Ascending aorta (tissue), 2 donors: ENCODE measurements at places on chromosomes 1 and 21.
A peak's percentile ranks its signal among the peaks of the same experiment; 100 is the strongest.

GRCh38 chr1:206651958-206652890 is 16.9 kb downstream of the DYRK3 start:
- no peak for DNase-seq

- no peak for DNase-seq
These were observed 74.3 kb upstream of the KCNJ15 start for GRCh38 chr21:38182370-38182985.

DNA sequence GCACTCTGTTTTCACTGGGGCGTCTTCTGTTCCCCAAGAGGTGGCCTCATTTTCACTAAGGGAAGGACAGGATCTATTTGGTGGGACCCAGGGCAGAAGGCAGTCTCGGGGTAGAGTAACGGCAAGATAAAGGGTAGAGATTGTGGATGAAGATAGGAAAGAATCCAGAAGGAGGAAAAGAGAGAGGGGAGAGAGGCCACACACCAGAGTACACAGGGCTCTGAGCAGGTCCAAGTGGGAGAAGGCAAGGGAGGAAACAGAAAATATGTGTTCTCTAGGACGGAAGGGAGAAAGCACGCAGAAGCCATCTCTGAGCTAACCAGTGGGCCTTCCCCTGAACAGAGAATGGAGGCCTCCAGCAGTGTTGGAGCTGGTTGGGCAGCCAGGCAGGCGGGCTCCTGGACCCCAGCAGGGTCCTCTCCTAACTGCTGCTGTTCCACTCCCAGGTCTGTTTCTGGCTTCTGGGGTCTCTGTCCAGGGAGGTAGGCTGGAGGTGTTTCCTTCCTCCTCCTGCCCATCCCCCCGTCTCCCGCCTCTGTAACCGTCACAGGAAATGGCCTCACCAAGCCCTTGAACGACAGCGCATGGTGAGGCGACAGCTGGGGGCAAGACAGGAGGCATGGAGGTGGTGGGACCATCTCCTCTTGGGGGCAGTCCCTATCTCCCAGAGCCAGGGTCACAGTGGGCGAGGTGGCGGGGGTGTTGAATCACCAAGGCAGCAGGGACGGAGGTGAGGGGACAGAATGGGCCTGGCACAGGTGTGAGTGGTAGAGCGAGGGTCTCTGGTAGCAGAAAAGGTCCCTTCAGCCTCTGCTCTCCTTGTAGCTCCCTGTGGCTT is 649 bp downstream of the PTPN7 start:
- DNase-seq, result no peak

DNA sequence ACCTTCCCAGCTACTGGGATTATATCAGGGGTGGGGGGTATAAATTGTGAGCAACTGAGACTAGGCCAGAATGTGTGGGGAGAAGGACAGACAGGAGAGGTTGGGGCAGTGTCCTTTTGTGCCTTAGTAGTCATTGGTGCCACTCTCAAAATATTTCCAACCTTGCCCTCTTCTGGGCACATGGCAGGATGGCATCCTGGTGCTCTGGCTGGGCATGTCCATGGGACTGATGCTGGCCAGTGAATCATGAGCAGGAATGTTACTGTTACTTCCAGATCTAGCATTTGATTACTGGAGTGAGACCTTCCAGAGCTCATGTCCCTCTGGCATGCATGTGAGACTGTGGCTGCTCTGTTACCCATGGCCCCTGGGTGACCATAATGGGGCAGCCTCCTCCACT is 151.2 kb downstream of the MATN1 start:
- DNase-seq, result no peak

- DNase-seq, result no peak
These were observed 2.9 kb downstream of the C2CD2 start for GRCh38 chr21:41950941-41951351.

DNA sequence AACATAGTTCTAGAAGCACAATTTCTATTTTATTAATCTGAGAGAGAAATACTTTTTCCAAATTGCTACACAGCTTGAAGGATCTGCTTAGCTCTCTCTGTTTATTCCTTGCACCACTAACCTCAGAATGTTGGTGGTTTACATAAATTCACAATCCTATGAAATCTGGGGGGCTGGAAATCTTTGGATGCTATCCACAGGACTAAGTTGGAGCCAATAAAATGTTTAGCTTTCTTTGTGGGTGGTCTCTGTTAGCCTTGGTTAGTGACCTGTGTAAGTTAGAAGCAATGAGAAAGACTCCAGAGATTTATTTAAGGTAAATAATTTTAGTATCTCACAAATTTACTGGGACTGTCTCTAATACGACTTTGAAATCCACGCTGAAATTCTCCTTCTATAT is 418.1 kb downstream of the ADGRL2 start:
- DNase-seq, result no peak

DNA sequence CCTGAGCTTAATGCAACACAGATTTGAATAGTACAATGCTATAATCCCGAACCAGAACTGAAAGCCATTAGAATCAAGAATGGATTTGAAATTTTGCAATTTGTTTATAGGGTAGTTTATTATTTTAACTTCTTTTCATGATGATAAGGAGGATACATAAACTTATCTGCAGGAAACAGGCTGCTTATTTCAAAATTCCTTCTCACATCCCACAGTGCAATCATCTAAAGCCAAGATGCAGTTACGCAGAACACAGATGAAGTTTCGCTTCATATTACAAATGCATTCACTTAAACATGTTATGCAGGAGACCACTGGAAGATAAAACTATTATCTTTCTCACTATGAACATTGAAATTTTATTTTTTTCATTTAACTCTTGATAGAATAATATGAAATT is 1019.6 kb downstream of the PLA2G4A start:
- no peak for DNase-seq

DNA sequence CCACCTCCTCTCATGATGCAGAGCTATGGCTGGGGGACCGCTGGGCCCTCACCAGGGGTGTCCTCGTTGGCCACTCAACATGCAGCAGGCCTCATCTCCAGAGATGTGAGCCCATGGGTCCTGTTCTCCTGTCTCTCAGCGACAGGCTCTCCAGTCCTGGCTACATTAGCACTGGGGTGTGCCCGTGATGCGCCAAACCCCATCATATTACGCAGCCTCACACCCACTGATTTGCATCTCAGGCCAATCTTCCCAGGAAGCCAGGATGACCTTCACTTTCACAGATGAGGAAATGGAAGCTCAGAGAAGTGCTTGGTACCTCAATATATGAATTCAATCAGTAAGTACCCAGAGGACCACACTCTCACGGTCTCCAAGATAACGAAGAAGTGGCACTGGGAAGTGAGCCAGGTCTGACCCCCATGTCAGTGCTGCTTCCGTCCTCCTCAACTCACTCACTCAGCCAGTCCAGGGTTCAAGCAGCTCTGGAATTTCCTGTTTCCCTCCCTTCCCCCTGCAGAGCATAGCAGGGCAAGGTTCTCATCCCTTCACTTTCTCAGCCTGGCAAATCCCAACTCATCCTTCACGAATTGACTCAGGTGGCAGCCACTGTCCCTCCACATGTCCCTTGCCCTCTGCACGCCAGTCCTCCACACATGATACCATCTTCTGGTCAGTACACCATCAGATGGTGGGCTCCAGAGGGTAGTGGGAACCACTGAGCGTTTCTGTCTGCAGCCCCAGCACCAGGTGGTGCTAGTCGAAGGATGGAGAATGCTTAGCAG is 28.9 kb upstream of the EVA1B start:
- no peak for DNase-seq

DNA sequence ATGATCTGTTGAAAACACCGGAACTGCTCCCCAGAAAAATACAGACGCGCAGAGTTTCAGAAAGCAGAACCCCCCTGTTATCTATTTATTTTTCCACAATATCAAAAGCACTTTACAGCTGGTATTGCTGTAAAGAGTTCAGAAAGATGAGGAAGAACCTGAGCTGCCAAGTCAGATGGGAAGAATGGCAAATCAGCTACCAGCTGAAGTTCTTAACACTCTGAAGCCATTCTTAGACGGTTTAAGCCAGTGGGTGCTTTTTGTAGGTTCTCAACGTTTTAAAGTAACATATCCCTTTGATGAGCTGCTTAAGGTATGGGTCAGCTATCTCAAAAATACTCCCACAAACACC is 714 bp upstream of the AKIRIN1 start:
- no peak for DNase-seq

DNA sequence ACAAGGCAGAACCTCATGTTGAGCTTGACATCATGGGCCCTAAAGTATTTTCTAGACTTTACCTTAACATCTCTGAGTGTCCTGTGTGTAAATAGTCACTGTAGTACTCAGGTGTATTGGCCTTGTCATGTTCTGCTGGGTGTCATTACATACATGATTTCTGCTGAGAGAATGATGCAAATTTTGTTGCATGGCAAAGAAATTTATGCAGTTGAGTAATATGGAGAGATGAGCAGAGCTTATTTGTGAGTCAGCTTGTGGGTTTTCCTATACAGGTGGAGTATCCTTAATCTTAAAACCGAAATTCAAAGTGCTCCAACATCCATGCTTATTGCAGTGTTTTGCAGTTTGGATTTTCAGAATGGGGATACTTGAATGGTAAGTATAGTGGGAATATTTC is 36.6 kb downstream of the RGL1 start:
- DNase-seq, result no peak

- no peak for DNase-seq
These were observed 9.8 kb downstream of the LBR start for GRCh38 chr1:225418059-225418458.

- no peak for DNase-seq
These were observed 42.4 kb downstream of the CD55 start for GRCh38 chr1:207363871-207364270.

- no peak for DNase-seq
These were observed 28.2 kb upstream of the FCRL4 start for GRCh38 chr1:157626099-157626498.

GRCh38 chr1:175150596-175151319 is 41.8 kb downstream of the KIAA0040 start:
- DNase-seq, result no peak

GRCh38 chr1:57536749-57537423 is 113.0 kb upstream of the DAB1 start:
- no peak for DNase-seq

DNA sequence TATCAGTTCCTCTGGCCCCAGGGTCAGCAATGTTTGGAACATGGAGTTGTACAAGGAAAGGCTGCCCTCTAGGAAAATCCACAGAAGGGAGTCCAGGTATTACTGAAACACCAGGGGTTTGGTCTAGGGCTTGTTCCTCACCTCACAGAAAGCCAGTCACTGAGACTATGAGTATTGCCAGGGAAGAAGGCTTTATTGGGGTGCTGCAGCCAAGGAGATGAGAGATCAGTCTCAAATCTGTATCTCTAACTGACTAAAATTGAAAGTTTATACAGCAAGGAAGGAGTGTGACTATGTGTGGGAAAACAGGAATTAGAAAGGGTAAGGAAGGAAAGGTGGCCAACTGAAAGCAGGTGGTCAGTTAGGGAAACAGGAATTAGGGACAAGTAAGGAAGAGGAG is 172.3 kb downstream of the LYPLAL1 start:
- DNase-seq, result no peak

DNA sequence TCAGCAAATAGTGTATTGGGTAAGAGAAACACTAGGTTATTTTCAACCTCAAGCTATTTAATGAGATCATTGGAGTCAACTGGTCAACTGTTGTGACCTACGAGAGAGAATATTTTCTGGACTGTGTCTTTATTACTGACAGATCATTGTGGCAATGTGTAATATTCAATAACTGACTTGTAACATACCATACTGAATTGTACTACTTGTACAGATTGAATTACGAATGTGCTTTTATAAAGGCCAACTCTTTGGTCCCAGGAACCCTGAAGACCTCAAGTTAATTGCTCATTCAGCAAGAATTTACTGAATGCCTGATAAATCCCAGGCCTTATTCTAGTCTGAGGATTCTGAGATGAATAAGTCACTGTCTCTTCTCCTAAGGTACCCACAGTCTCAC is 56.1 kb upstream of the CAMK1G start:
- DNase-seq, result no peak

- DNase-seq, result no peak
These were observed 11.9 kb downstream of the PKNOX1 start for GRCh38 chr21:42986125-42986783.

DNA sequence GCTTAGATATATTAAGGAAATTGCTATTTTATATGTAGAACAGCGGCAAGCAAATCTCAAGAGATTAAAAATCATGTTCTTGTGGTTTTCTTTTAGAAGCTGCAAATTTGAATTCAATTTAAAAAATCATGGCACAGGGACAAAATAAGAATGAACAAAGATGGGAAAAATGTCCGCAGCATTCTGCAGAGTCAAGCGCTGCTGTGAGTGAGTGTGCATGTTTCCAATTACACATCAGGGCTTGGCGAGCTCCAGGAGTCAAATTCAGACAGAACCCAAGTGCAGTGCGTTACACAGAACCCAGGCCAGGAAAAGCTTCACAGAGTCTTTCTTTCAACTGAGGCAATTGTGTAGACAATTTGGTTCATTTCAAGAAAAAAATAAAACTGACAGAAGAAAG is 33.3 kb upstream of the ERG start:
- peak; percentile 83 for DNase-seq

- DNase-seq, result no peak
These were observed 872 bp downstream of the BRINP2 start for GRCh38 chr1:177171536-177172123.

GRCh38 chr1:9292361-9293240 is at the start of gene SPSB1:
TSS of gene SPSB1 (plus strand) at chr1:9292894. CDS start at chr1:9355892, 62,998 bp downstream.
- no peak for DNase-seq

- DNase-seq, result no peak
These were observed 43.0 kb downstream of the TMEM53 start for GRCh38 chr1:44631333-44631646.

DNA sequence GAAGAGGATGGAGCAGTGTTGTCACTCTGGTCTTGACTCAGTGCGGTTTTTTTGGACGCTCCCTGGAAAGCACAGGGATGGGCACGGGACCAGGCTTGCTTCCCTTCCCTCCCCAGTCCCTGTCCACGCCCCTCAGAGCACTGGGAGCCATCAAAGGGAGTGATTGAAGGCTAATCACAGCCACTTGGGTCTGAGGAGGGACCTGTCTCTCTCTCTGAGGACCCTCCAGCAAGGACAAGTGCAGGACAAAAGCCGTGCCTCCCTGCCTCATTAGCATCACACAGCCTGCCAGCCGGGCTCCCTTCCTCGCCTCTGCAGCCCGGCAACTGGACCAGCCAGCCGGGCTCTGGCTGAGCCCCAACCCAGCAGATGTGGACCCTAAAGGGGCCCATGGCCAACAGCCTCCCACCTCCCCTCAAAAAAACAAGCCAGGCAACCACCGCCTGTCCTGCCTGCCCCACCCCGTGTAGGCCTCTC is 18.6 kb upstream of the PDZK1IP1 start:
- DNase-seq, result peak; percentile 56

GRCh38 chr1:5460974-5461373 is 531.3 kb downstream of the NPHP4 start:
- DNase-seq, result no peak

DNA sequence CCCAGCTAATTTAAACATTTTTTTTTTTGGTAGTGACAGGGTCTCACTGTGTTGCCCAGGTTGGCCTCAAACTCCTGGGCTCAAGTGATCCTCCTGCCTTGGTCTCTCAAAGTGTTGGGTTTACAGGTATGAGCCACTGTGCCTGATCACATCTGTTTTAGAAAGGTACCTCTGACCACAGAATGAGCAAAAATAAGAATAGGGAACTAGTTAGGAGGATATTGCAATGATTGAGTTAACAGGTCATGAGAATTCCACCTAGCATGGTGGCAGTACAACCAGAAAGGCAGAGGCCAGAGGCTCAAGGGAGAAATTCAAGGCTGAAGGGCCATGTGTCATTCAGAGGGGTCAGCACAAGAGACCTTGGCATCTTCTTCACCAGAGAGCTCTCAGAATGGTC is 49.6 kb downstream of the ELAPOR1 start:
- no peak for DNase-seq
